ENCODE measurements at places on chromosomes 7 and 10.

DNA sequence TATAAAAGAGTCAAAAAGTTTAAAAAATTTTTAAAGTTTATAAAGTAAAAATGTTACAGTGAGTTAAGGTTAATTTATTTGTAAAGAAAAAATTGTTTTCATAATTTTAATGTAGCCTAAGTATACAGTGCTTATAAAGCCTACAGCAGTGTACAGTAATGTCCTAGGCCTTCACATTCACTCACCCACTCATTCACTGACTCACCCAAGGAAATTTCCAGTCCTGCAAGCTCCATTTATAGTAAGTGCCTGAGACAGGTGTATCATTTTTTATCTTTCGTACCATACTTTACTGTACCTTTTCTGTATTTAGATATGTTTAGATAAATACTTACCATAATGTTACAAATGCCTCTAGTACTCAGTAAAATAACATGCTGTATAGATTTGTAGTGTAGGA, 269.7 kb upstream of the PHF14 start:
- DNase-seq, result no peak

- no peak for DNase-seq
Measured at GRCh38 chr7:10571759-10572158, 401.9 kb upstream of the PHF14 start.

DNA sequence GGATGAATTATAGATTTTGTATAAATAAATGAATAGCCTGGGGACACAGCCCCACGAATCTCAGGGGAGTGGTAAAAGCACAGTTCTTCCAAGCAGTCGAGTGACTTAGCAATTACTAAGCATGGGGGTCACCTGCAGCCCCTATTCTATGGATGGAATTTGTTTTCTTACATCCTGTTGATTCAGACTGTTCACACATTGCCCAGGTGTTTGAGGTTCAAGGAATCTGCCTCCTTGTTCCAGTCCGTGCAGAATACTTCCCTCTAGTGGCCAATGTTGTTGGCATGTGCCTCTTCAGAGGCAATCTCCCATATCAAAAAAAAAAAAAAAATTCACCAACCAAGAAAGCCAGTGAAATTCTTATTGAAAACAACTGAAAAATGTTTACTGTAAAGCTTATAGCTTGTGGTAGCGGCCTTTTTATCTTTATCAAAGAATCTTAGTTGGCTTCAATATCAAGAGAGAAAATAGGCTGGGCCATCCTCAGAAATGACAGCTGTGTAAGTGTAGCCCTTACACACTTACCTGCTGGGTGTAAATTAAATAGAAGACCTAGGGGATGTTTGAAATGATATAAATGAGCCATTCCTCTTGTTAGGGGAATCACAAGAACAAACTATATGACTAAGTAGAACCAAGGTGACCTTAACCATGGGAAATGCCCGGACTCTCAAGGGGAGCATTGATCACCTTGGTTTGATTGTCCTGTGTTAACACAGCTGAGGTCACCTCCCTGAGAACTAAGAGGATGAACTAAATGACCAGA, 7.8 kb downstream of the LIPM start:
- no peak for DNase-seq

DNA sequence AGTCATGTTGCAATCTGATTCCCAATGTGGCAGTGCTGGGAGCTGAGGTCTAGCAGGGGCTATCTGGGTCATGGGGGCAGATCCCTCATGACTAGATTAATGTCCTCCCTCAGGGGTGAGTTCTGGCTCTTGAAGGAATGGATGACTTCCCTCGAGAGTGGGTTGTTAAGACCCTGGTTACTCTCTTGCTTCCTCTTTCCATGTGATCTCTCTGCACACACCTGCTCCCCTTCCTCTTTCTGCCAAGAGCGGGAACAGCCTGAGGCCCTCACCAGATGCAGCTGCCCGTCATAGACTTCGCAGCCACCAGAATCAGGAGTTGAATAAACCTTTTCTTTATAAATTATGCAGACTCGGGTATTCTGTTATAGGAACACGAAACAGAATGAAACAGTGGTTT, 37.8 kb downstream of the SFMBT2 start:
- no peak for DNase-seq

- no peak for DNase-seq
Measured at GRCh38 chr10:12194752-12195271, 879 bp downstream of the NUDT5 start.

- DNase-seq, result no peak
Measured at GRCh38 chr10:59090817-59091622, 85.4 kb upstream of the PHYHIPL start.

GRCh38 chr7:23956772-23957576, 247.0 kb downstream of the STK31 start:
- no peak for DNase-seq

DNA sequence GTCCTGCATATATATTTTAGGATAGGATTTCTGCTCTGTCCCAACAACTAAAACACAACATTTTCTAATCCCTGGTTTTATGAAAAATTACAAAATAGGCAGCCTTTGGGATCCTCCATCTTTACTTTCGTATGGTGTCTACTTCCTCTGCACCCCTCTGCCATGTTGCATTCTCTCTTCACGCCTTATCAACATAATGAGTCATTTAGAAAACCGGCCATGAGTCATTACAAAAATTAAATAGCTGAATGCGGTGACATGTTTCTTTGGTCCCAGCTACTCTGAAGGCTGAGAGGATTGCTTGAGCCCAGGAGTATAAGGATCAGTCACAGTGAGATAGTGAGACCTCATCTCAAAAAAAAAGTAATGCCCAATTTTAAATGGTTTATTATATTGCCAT, 148.1 kb upstream of the CELF2 start:
- no peak for DNase-seq

DNA sequence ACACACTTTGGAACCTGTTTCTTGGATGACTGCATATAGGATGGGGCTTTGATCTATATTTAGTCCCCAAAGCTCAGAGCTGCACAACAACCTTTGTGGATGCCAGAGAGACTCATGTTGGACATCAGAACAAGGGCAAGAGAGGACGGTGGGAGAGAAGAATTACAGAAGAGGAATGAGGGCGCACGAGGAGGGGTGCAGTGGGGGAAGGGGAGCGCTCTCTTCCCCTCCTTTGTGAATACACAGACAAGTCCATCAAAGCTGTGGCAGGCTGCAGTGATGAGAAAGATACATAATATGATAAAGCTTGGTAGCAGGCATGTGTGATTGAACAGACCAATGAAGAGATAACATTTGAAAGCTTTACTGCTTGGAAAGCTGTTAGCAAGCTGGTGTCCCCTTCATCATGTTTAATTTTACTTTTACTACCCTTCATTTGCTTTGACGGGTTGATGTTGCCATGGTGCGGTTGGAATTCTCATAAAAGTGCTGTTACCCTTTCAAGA, 857.8 kb downstream of the KCNMA1 start:
- DNase-seq, result no peak

DNA sequence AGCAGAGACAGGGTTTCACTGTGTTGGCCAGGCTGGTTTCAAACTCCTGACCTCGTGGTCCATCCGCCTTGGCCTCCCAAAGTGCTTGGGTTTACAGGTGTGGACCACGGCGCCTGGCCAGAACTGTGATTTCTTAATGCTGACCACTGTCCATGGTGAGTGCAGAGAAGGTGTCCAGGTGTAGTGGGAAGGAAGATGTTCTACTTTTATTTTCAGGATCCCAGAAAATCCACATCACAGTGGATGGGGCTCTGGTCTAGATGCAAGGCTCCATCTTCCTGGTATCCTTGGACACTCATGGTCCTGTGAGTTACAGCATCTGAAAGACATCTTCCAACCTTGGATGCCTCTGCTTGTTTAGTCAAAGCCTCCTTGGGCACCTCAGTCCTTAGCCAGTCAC, 92.7 kb downstream of the CCDC3 start:
- DNase-seq, result no peak
